ENCODE measurements at places on chromosomes 5 and 9.

GRCh38 chr9:8857926-8858595 lies 1058.5 kb upstream of the DMAC1 start:
- no peak for DNase-seq

GRCh38 chr9:97562542-97562941 lies 61.1 kb downstream of the TMOD1 start:
- no peak for DNase-seq

DNA sequence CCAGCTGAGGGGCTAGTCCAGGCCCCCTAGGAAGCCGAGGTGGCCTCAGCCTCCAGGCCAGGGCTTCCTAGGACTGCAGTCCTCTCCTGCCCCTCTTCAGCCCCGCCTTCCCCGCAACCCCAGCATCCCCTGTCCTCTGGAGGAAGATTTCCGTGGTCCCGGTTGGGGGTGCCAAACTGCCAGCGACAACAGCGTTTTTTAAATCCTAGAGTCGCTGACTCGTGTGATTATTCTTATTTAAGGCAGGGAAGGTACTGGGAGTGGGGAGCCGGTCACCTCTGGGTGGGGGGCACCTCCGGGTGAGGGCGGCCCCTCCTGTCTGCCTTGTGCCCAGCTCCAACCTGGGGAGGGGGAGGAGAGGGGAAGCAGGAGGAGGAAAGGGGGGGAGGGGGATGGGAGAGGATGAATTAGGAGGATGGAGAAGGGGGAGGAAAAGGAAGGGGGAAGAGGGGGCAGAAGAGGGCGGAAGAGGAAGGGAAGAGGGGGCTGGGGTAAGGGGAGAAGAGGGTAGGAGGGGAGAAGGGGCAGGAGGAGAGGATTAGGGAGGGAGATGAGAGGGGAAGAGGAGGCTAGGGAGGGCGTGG lies 173.1 kb upstream of the IER5L start:
- no peak for DNase-seq

DNA sequence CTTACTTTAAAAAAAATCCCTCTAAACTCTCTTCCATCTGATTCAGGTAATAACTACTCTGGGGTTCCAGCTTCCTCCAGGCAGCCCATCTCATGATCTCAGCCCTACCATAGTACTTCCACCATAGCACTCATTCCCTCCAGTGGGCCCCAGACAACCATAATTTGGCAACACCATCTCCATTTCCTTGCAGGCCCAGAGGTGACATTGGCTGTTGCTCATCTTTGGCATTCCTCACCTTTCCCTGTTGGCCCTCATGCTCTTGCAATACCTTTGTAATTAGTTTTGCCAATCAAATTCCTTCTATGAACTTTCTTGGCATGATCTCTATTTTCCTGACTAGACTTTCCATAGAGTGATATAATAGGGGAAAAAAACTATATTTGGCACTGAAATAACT lies 60.1 kb downstream of the TAF11L14 start:
- DNase-seq = no peak

DNA sequence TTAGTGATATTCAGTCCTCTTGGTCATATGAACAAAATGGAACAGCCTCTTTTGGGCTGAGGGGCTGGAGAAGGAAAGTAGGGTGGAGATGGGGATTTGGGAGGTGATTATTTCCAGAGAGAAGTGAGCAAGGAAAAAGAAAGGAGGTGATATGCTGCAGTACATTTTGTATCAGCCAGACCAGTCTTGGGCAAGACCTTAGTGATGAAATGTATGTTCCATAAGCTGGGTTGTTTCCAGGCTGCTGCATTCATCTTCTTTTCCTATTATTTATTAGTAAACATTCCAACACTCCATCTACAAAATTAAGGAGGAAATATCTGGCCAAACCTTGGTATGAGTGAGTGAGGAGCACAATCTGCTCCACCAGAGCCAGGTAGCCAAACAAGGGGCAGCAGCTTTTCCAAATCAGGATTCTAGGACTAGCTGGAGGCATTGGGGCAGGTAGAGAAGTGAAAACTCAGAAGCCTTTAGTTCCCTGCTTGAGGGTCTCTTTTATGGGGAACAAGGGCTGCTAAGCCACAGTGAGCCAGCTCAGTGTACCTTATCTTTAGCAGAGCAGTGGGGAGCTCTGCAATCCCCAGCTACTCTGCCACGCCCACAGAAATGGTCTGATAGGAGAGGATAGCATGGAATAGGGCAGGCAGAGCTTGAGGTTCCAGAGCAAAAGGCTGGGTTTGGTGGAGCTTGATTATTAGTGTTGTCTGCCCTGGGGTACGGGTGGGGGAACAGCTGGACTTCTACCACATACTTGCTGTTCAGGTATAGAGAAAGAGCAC lies 19.5 kb downstream of the RAD1 start:
- DNase-seq = no peak

DNA sequence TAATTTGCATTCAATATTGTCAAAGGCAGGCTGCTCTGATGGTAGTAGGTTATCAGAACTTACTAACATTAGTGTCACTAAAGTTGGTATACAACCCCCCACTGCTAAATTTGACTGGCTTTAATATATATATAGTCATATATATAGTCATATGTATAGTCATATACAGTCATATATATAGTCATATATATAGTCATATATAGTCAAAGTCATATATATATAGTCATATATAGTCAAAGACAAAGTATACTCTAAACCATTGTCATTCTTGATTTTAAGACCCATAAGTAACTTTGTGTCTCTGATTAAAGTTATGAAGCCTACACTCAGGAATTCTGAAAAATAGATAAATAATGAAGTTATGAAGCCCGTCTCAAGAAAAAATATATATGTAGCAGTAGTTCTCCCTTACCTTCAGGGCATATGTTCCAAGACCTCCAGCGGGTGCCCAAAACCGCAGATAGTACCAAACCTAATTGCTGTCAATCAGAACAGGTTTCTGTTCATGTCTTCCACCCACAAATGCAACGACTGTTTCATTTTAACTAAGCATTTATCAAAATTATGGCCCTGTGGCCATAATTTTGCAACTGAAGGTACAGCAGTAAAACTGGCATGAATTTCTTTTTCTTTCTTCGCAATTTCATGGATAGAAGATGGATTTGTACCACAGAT lies 40.1 kb downstream of the TRPM6 start:
- no peak for DNase-seq

DNA sequence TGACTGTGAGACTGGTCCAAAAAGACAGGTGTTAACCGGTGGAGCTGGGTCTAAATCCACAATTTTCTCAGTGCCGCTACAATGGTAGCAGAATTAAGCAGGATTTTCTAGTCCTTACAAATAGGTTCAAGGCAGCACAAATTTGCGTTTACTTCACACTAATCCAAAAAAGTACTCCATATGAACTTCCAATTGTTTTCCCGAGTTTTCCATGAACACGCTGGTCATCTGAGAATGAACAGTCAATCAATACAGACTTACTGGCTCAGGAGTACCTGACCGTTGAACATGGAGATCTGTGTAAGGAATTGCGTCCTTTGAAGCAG lies 709 bp downstream of the SLC35D2 start:
- no peak for DNase-seq

DNA sequence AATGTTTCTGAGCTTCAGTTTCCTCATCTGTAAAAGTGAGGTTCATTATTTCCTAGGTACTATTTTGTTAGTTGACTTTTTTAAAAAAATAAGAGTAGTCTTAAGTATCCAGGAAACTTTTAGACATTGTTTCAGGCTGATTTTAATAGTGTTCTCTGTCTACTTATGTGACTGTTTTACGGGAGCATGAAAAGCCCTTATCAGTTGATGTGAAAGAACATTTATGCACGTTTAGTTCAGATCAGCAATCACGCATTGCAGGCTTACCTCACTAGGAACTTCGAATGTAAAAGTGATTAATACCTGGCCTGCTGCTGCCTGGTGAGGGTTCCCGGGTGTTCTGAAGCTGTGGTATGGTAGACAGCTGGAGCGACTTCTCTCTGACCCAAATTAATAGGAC lies 8.1 kb downstream of the SNX18 start:
- DNase-seq = no peak

GRCh38 chr5:74072646-74073045 lies 446.6 kb downstream of the ARHGEF28 start:
- DNase-seq = no peak

GRCh38 chr9:35816708-35817107 lies 1.9 kb upstream of the HINT2 start:
- DNase-seq = no peak

- no peak for DNase-seq
Observed at GRCh38 chr9:103041961-103042360, 46.8 kb downstream of the CYLC2 start.

- DNase-seq = no peak
Observed at GRCh38 chr9:92964607-92965060, 17.3 kb downstream of the FGD3 start.

GRCh38 chr9:93230601-93231000 lies 46.7 kb downstream of the WNK2 start:
- no peak for DNase-seq

GRCh38 chr5:140574165-140574564 lies 9.5 kb downstream of the SLC35A4 start:
- DNase-seq = no peak

- DNase-seq = no peak
Observed at GRCh38 chr5:71937921-71938698, 169.2 kb upstream of the MAP1B start.

GRCh38 chr5:143509758-143510221 lies 106.3 kb upstream of the NR3C1 start:
- no peak for DNase-seq

DNA sequence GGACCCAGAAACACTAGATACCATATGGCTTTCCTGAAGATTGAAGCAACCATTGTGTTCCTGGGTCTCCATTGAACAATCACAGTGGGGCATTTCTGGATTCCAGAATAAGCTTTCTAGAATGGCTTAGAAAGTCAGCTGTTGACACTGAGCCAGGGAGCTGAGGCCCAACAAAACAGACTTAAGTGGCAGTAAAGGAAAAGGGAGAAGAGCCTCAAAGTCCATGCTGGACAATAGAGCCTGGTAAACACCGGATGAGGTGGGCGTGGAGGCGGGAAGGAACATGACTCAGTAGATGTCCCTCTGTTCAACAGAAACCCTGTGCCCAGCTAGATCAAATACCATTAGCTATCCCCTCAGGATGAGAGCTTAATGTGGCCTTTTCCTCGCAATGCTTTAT lies 14.8 kb downstream of the SPARC start:
- DNase-seq = no peak

GRCh38 chr5:160199410-160199911 lies 29.8 kb upstream of the FABP6 start:
- DNase-seq = peak; percentile 78

DNA sequence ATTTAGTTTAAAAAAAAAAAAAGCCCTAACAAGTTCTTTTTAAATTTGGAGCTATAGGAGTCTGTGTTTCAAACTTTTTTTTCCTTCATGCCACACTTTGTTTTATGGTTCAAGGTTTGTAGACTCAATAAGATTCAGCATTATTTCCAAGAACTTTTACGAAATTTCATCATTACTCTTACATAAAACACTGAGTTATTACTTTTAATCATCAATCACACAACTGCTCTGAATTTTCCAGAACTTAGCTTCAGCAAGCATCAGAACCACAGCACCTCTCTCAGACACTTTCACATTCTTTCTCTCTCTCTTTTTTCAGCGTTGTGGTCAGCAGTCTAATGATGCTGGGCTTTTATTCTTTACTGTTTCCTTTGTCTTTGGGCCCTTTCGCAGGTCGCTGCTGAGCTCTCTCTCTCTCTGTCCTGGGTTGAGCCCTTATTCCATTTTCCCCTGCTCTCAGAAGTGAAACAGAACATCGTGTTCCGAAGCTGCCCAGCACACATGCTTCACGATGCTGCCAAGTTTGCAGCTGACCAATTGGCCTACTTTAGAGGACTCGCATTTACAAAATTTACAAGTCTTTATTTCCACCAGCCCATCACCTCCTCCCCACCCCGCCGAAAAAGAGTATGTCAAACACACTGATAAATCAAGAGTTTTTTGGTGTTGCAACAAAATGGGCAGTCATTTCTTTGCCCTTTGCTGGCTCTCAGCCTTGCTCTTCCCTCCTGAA lies 44.6 kb upstream of the PIK3R1 start:
- DNase-seq = no peak

DNA sequence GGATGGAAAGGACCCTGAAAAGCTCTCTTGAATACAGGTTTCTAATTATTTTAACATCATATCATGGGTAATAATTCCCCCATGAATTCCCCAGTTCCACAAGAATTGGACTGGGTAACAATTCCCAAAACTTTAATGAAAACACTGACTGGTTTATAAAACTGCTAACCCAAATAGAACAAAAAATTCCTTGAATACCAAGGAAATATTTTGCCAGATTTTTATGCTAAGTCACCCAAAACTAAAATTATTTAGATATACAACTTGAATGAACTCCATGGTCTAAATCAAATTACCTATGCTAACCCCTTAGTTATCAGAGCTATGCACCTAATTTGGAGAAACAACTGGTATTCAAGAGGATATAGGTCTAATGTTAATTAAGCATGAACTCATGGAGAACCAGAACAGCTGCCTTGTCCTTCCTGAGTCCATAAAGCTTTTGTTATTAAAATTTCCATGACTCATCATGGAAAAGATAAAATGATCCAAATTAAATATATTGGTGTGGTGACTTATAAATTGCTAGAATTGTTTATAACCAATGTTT lies 164.9 kb upstream of the TUT7 start:
- DNase-seq = no peak

- DNase-seq = no peak
Observed at GRCh38 chr9:68821911-68822310, 116.9 kb downstream of the PIP5K1B start.

- no peak for DNase-seq
Observed at GRCh38 chr9:34506623-34507022, 16.2 kb downstream of the ENHO start.

GRCh38 chr5:505951-506525 lies 18.2 kb downstream of the SLC9A3 start:
- no peak for DNase-seq

DNA sequence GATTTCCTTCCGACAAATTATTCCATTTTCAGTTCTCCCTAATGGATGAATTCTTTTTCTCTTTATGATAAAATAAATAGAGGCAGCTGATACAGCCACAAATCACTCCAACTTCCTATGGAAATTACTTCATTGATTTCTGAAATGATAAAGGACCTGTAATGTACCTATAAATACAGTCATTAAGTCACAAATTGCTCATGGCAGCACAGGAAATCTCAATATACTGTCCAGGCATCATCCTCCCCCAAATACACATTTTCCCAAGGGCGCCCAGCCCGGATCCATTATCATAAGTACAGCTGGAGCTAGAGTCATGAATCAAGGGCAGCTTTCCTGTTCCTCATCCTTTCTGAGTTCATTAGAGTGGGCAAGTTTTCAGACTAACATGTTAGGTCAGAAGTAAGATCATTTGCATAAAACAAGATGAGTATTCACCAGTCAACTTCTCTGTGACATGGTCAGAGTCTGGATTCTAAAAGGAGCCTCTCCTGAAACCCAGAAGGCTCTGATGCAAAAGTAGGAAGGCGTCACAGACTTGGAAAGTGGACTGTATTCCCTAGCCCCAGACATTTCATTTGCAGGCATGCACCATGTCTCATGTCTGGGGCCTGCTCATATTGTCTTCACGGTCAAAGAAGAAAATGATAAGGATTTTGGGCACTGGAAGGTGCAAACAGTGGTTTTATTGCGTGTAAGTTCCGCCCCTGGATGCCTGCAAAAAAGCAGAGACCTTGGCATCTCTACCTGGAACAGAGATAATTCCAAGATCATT lies 383.2 kb downstream of the PLK2 start:
- DNase-seq = no peak

- no peak for DNase-seq
Observed at GRCh38 chr9:113313261-113313660, 10.1 kb upstream of the RNF183 start.
